Central memory CD4-positive, alpha-beta T cell (primary cell): ENCODE measurements at places on chromosomes 1 and 21.

GRCh38 chr1:196997423-196997822, 20.1 kb downstream of the CFHR5 start:
- no peak for DNase-seq

GRCh38 chr1:29984862-29985605, 738.4 kb downstream of the MATN1 start:
- DNase-seq: no peak

- no peak for DNase-seq
These were observed 474 bp downstream of the FCRLA start for GRCh38 chr1:161707503-161707902.

GRCh38 chr1:81598623-81599022, 202.1 kb upstream of the ADGRL2 start:
- no peak for DNase-seq

DNA sequence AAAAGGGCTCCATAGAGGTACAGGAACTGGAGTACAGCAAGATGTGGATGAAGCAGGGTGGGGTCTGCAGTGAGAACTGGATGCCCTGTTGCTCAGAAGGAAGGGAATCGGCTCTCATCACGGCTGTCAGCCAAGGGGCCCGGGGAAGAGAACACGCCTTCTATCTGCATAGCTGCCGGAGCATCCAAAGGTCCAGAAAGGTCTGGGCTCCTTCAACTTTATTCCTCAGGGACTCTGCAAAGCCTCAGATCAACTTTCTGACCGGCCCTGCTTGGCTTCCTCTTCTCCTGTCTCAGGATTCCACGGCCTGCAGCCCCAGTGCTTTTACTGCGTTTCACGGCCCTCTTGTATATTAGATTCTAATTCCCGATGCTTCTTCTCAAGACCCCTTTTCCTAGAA, 34.8 kb downstream of the KRTAP19-8 start:
- DNase-seq: no peak

GRCh38 chr1:226085675-226086285, 23.3 kb downstream of the H3-3A start:
- DNase-seq: no peak

- DNase-seq: peak; percentile 15
These were observed 29.5 kb downstream of the ARHGEF16 start for GRCh38 chr1:3483801-3484444.

DNA sequence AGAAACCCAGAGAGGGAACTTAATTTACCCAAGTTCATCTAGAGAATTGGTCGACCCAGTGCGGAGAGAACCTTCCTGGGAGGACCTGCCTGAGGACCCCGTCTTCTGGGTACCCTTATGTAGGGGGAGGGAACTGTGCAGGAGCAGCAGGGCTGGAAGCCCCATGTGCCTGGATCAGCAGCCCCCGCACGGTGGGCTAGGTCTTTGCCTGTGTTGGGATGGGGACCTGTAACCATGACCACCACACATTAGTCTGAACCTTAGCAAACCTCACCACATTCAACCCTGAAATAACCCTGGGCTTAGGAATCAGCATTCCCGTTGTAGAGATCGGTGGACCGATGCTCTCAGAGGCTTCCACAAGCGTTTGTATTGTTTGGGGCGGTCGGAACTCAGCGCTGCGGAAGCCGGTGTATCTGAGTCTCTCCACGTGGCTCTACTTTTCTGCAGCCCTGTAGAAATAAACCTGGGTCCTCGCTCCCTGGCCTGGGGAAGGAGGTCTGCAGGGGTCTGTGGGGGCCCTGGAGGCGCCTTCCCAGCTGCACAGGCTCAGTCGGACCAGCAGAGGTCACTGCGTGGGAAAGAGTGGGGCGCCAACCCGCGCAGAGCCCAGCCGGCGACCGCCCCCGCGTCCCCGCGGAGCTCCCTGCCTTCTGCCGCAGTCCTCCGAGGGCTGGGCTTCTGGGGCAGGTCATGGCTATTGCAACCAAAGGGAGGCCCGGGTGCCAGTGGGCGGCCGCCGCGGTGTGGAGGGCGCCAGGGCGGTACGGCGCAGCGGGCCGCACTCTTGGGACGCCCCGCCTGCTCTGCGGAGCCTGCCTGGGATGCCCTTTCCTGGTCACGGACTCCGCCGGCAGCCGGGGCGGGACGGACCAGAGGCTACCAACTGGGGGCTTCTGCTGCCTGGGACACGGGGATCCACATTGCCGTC, 36.2 kb upstream of the KCNA10 start:
- peak; percentile 33 for DNase-seq

DNA sequence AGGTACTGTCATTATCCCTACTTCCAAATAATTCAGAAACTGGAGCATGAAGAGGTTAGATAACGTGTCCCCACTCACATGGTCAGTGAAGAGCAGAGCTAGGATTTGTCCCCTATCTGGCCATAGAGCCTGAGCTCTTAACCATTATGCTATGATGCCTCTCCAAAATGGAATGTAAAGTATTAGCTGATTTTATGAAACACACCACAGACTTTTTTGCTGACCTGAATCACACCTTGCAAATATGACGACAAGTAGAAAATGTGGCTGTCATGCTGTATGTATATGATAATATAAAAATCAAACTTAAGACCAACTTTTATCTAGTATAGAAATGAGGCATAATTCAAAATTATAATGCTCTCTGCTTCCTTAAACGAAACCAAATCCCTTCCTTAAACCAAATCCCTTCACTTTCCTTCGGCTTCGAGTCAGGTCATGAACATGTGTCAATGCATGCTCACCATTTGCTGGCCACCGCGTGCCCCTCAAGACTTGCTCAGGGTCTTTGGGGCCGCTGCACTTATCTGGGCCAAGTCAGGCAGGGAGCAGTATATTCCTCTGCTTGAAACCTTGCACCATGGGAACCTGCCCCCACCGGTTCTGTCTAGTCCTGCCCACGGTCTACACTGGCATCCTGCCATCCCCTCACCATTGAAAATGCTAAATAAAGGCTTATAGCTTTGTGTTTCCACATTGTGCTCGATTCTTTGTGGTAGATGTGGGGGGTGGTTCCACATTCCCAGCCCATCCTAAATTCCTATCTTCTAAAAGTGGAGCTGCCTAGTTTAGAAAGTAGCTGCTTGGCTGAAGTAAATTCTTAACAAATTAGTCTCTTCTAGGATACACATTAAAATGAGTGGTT, 1.6 kb upstream of the TMCC2 start:
- no peak for DNase-seq

DNA sequence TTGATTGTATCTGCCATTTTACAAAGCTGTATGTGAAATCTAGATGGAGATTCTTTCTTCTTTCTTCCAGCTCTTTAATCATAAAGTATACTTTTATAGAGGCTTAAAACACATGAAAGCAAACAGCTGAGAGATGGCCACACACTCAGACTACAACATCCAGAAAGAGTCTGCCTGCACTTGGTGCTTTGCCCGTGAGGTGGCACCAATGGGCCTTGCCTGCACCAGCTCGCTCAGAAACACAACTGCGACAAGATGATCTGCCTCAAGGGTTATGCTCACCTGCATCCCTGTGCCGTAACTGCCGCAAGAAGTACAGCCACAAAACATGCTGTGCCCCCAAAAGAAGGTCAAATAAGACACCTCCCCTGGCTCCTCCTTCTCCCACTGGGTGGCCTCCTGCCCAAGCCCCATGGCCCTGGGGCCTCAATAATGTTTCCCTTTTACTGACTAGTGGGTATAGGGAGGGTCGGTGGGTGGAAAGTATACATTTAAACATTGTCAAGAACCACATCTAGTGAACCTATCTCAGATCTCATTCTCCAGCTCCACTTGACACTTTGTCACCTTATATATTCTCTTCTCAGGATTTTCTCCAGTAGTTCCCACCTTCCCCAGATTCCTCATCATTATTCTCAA, 66.7 kb upstream of the ANGPTL3 start:
- no peak for DNase-seq

DNA sequence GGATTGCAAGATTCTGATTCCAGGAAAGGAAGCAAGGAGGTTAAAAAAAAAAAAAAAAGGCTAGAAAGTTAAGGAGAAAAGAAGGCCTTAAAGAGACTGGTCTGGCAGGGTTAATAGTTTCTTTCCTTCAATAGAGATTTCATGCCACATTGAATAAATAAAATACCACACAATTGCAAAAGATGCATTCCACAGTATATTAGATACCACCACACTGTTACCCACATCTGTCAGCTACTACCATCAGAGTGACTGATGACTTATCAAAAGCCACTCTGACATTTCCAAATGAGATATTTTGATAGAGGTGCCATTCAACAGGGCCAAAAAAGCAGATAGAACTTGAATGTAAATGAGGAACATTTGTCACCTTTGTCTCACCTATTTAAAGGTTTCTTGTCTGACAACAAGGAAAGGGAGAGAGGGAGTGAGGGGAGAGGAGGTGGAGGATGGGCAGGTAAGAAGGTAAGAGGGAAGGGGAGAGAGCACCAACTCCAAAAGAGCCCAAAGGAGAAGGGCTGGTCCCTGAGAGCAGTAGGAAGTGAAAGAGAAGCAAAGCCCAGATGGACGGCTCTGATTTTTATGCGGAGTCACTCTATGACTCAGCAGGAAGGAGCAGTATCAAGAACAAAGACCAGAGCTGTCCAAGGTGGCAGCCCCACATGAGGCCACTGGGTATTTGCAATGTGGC, 38.3 kb downstream of the LRRN2 start:
- no peak for DNase-seq

- DNase-seq: no peak
These were observed 72.3 kb downstream of the TNFSF4 start for GRCh38 chr1:173134800-173135199.

- no peak for DNase-seq
These were observed 27.3 kb downstream of the COL6A2 start for GRCh38 chr21:46124926-46125845.

DNA sequence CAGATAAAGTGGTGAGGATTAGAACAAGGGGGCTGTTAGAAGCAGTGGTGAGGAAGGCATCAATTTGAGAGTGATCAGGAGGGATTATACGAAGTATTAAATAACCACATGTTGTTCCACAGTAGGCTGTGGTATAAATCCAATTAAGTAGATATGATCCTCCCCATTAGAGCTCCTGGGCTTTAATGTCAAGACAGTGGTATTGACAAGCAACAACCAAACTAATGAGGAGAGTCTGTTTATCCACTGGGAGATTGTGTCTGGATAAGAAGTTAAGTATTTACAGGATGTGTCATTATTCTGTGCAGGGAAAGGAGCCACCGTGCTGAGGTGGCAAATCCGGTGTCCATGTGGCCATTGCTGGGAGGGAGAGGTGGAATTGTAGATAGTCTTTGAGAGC, 5.8 kb downstream of the ACTN2 start:
- DNase-seq: no peak

DNA sequence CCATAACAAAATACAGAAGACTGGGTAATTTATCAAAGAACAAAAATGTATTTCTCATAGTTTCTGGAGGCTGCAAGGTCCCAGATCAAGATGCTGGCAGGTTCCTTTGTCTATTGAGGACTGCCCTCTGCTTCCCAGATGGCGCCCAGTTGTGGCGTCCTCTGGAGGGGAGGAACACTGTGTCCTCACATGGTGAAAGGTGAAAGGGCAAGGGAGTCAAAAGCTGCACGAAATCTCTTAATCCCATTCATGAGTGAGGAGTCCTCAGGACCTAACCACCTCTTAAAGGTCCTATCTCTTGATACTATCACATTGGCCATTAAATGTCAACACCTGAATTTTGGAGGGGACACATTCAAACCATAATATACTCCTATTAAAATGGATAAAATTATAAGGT, 79.3 kb upstream of the IRF2BP2 start:
- no peak for DNase-seq
